Endothelial cell (in vitro differentiated cells): ENCODE measurements at places on chromosomes 13 and 19. TPM values are rescaled to one million over a fixed set of nuclear protein-coding genes. Genes with fewer than 3 reads are reported as not detected.

The LRRC4B gene
- 3.0 TPM for total RNA-seq

The CPB2 gene
- not detected for total RNA-seq

The PABPC3 gene
- total RNA-seq = 0.44 TPM

The ADAMTS10 gene
- total RNA-seq = 58.7 TPM

The ETV2 gene
- 1,894 TPM for total RNA-seq

The TPTE2 gene
- not detected for total RNA-seq

The SHD gene
- 0.90 TPM for total RNA-seq

The CALR3 gene
- total RNA-seq = not detected

The EFNB2 gene
- 353 TPM for total RNA-seq

- DNase-seq = no peak
These were observed 12.5 kb downstream of the EPN1 start for GRCh38 chr19:55687281-55688201.

GRCh38 chr19:46369817-46370216 is 22.9 kb downstream of the PPP5C start:
- no peak for DNase-seq

- no peak for DNase-seq
These were observed 238.2 kb upstream of the IRS2 start for GRCh38 chr13:110024645-110024980.

DNA sequence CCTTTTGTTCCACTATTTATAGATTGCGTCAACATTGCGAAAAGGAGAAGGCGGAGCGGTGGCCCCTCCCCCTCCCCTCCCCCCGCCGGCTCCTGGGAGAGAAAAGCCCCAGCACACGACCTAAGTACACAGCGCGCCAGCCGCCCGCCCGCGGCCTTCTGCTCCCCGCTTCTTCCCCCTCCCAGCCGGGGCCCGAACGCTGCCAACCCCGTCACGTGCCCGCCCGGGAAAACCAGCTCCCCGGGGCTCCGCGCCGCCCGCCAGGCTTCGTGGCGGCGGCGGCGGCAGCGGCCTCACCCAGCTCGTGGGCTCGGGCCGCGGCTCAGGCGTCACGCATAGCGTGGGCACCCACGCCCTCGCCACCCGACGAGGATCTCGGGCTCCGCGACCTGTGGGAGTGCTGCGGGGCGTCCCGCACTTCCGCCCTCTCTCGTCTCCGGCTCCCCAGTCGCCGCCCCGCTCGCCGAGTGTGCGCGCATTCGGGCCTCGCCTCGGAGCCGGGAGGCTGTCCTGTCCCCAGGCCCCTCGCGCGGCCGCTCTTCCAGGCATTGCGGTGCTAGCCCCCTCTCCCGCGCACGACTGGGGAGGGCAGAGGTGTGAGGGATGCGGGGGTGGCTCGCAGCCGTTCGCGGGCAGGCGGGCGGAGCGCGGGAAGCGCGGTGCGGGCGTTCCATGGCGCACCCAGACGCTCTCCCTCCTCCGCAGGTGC is 110.5 kb downstream of the KCNRG start:
- DNase-seq = peak; percentile 68

DNA sequence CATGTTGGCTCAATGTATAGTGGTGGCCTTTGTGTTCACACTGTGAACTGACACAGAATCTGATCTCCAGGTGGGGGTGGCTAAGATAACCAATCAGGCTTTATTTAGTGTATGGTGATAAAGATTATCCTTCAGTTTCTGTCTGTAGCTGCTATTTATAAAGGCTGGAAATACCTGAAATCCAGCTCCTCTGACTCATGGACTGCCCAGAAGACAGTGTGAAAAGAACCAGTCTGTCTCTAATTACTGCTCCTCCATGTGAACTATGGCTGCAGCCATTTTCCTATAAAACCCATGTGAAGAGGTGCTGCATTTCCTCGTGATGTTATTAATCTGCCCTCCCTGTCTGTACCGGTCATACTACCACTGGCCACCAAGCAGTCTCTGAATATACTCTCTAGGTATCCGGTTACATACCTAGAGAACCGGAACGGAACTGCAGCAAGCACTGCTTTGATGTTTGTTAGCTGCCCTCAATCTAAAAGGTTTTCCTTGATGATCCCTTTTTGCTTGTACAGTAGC is 238.0 kb downstream of the LHFPL6 start:
- no peak for DNase-seq

DNA sequence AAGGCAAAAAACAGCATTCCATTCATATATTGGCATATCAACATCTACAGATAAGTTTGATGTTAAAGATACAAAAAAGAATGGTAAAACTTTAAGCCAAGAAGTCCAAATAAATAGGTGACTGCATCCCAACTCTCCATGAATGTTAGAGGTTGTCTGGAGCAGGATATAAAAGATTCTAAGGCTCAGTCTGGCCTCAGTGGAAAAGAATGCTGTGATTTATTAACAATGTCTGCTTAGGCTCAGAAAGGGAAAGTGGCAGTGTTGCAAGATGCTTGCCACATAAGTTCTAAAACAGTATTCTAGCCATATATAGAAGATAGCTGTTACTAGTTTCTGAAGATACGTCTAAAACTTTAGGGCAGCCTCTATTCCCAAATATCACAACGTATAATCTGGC is 179.8 kb upstream of the NBEA start:
- DNase-seq = no peak

DNA sequence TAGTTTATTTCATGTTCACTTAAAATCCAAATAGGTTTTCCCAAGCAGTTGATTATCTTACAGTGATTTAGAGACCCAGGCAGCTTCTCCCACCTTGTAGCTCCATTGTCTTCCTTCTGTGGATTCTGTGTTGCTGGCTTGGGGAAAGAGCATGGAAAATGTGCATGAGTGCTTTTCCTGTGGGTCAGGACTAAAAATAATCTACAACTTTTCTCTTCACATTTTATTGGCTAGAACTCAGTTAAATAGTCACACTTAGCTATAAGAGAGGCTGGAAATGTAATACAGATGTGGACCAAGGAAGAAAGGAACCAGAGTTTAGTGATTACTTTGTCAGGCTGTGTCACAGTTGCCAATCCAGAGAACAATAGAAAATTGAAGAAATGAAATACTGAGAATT is 198.8 kb downstream of the NBEA start:
- DNase-seq = no peak

DNA sequence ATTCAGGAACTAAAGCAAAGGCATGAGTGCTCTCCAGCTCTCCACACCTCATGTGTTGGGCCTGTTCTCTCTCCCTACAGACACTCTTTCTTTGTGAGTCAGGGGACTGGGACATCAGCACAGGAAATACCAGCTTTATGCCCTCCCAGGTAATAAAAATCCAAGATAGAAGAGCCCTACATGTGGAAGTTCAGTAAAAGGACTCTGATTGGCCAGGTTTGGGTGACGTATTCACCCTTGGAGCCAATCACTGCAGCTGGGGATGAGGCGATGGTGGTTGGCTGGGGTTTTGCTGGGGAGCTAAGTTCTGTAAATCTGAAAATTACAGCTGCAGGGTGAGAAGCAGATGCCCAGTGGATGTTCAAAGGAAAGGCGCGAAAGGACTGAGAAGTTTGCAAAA is 32.5 kb downstream of the CCDC70 start:
- DNase-seq = no peak

DNA sequence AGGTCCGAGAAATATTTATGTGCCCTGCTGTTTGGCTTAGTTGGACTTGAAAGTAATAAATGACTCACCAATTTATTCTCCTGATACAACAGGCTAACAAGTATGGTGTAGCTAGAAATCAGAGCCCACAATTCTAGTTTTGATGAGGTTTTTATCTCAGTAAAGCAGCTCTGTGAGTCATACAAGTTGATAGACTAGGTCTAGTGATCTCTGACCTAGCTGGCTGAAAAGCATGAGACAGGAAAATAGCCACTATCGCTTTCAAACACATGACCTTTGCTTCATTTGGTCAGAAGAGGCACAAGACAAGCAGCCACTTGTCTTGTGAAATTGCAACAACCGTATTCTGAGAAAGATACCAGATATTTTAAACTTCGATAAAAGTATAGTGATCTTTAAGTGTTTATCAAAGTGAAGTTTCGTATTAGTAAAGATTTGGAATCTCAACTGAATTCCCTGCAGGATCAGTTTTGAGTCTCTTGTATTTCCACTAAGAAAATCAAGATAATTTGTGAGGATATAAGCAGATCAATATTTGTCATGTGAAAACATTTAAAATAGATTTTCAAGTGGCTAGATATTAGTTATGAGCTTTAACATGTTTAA is 126.7 kb downstream of the MAB21L1 start:
- no peak for DNase-seq

- no peak for DNase-seq
These were observed 254.6 kb downstream of the DCLK1 start for GRCh38 chr13:35876601-35877000.

DNA sequence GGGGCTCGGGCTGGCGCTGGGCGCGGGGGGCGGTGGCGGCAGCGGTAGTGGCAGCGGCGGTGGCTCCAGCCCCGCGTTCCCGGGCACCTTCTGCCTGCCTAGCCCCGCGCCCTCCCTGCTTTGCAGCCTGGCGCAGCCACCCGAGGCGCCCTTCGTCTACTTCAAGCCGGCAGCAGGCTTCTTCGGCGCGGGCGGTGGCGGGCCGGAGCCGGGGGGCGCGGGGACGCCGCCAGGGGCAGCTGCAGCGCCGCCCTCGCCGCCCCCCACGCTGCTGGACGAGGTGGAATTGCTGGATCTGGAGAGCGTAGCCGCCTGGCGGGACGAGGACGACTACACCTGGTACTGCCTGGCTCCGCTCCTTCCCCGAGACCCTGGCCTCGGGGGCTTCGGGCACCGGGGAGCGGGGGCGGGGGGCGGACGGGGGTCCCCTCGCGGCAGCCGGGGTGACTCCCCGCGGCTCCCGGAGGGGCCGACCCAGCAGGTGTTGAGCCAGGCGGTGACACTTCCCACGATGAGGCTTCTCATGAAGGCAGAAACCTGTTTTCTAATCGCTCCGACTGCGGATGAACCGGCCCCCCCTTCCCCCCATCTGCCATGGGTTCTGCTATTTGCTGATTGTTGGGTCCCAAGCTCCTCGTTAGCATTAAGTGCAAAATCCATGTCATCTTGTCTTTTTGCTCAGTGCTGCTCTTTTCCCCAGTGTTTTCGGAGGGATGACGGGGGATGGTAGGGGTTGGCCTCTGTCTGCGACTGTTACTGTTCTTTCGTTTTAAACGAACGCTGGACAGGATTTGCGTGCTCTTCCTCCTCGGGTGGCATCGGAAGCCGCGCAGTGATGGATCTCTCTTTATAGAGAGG is 943 bp downstream of the SLAIN1 start:
- peak; percentile 39 for DNase-seq

DNA sequence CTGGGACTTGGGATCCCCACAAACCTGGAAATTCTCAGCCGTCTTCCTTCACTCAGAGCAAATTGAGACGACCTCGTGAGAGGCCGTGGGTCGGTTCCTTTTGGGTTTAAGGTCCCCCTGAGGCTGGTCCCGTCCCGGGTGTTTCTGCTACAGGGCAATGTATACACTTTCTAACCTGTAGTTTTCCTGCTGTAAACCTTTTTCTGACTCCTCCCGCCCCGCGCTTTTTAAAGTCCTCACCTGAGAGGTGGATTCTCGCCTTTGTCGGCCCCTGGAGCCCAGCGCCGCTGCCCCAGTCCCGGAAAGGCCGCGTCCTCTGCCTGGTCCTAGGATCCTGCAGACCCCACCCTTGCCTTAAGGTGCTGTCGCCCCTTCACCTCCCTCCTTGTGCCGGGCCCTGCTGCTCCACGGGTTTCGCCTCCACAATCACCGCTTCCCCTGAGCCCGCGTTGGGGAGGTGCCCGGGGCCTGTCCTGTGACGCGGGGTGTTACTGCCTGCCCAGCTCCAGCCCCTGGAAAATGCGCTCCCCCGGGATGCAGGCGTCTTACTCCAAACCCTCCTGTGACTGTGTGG is 391 bp downstream of the ZNF761 start:
- peak; percentile 31 for DNase-seq

GRCh38 chr13:87426742-87427141 is 244.4 kb upstream of the SLITRK5 start:
- DNase-seq = no peak

DNA sequence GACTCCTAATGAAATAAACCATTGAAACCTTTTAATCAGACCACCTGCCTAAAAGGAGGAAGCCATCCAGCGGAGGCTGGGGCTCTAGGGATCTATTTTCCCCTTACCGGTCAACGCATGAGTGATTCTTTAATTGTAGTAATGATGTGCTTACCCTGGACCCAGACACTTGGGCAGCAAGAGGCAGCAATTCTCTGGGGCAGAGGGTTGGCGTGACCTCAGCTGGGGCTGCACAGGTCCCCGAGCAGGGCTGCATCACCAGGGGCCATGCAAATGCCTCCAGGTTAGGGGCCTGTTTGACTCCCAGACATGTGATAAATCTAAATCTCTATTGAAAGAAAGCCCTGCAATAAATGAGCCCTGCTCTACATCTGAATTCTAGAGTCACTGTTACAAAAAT is 194.2 kb upstream of the TSHZ3 start:
- no peak for DNase-seq

GRCh38 chr19:2540646-2541454 is 64.9 kb downstream of the GADD45B start:
- peak; percentile 89 for DNase-seq

GRCh38 chr19:51421229-51422052 is 4.0 kb upstream of the SIGLEC10 start:
- no peak for DNase-seq

- no peak for DNase-seq
These were observed 40.9 kb upstream of the MYO16 start for GRCh38 chr13:108588516-108588915.

DNA sequence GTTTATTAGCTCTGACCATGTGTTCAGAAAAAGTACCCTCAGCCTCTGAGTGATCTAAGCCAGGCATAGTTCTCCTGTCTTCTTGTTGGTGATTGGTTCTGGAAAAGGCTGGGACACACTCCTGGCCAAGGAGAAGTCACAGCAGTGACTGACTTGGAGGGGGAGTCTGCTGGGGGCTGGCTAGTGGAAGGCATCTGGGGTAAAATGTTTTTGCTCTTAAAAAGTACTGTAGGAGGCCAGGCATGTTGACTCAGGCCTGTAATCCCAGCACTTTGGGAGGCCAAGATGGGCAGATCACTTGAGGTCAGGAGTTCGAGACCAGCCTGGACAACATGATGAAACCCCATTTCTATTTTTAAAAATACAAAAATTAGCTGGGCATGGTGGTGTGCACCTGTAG is 21.7 kb downstream of the FAM187B start:
- DNase-seq = no peak

DNA sequence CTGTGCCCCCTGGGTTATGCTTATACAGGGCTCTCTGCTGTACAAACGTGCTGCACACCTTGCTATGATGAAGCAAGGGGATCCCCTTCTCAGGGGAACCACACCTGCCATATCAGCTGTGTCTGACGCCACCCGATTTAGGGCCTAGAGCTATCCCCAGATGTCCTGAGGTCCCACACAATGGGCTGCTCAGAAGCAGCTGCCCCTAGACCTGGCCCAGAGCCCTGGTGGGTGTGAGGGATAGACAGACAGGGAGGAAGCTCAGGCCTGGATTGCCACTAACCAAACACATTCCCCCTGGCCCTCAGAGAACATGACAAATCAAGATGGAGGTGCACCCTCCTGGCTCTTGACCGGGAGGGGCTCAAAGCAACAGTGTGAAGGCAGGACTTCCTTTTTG is 59.3 kb downstream of the TSHZ3 start:
- no peak for DNase-seq
